ENCODE measurements at places on chromosomes 16 and 17.

DNA sequence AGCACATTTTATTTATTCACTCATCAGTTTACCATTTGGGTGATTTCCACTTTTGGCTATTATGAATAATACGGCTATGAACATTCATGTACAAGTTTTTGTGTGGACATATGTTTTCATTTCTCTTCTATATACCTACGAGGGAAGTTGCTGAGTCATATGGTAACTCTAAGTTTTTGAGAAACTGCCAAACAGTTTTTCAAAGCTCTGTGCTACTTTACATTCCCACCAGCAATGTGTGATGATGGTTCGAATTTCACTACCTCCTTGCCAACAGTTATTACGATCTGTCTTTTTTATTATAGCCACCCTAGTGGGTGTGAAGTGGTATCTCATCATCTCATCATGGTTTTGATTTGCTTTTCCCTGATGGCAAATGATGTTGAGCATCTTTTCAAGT, 63.7 kb upstream of the MRTFB start:
- DNase-seq: no peak

GRCh38 chr16:78106686-78107085, 7.2 kb downstream of the WWOX start:
- no peak for DNase-seq

DNA sequence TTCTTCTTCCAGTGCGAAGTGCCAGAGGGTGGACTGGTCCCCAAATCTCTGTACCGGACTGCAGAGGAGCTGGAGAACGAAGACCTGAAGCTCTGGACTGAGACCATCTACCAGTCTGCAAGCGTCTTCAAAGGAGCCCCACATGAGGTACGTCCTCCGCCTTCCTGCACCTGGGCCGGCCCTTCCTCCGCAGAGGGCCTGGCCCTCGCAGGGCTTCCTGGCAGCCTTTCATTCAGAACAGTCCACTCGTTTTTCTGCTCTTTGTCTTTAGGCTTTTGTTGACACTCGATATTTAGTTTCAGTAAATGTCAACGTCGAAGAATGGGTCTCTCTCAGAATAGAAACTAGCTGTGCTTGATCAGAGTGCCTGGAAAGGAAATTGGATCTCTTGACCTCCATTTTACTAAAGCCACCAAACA, 68.6 kb downstream of the SEC14L1 start:
- DNase-seq: peak; percentile 93

GRCh38 chr16:35753559-35754390, 2294.4 kb downstream of the TP53TG3F start:
- DNase-seq: no peak

GRCh38 chr17:83034525-83034924, 44.9 kb upstream of the METRNL start:
- no peak for DNase-seq

DNA sequence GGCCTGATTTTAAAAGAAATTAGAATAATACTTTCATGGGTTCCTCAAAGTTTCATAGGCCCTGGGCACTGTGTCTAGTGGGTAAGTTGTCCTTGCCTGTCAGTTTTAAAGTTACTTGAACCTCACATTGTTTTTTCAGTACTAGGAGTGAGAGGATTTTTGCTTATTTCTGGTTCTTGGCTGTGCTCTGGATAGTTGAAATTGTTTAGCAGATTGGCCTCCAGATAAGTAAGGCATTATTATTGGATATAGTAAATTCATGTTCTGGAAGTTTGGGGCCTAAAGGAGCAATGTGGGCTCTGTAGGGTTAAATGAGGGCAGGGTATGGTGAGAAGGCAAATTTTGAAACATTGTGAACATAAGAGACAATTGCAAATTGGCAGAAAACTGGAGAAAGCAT, 78.5 kb downstream of the WNT3 start:
- DNase-seq: no peak
